NCI-H187 treated with DMSO at 0.1 percent for 48 hours (cell line): ENCODE measurements at places on chromosomes 12 and 14.

DNA sequence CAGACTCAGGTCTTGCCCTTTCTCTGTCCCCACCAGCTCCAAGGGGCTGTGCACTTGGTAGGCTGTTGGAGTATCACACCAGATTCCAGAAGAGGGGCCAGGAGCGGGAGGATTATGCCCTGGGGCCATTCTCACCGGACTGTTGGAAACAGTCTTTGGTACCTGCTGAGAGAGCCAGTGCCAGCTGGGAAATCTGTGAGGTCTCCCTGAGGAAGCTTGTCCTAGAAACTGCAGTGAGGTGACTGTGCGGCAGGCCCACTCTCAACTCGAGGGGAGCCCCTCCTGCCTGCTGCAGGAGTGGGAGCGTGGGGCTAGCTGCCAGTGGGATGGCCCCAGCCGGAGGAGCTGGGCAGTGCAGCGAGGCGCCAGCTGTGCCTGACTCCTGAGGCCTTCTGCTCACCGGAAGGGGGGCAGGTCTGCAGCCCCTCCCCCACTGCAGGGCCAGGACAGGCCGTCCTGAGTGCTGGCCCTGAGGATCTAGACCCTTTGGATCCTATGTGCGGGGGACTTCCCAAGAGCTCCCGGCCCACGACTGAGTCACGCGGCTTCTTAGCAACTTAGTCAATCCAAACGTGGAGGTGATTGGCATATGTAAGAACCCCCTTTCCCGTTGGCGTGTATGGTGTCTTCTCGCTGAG, 295.2 kb downstream of the CACNA1C start:
- no peak for DNase-seq

- no peak for DNase-seq
Measured at GRCh38 chr12:14275886-14276285, 89.6 kb upstream of the ATF7IP start.

GRCh38 chr12:3228552-3228951, 151.4 kb downstream of the TSPAN9 start:
- no peak for DNase-seq

DNA sequence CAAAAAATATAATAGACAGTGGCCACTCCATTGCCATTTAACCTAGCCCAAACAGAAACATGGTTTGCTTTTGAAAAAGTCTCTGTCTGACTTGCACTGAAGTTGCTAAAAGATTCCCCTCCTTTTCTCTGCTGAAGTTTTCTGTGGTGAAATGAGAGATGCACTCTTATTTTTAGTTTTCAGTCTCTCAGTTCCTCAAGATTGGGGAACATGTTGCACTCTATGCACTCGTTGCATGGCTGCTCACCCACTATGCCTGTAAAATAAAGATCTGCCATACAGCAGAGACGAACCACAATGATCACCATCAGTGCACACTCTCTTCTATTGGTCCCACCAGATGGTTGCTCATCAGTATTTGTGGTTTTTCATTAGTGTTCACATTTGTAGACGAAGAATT, 13.1 kb upstream of the DAAM1 start:
- DNase-seq = no peak

- DNase-seq = no peak
Measured at GRCh38 chr14:102272392-102272791, 32.6 kb downstream of the MOK start.

DNA sequence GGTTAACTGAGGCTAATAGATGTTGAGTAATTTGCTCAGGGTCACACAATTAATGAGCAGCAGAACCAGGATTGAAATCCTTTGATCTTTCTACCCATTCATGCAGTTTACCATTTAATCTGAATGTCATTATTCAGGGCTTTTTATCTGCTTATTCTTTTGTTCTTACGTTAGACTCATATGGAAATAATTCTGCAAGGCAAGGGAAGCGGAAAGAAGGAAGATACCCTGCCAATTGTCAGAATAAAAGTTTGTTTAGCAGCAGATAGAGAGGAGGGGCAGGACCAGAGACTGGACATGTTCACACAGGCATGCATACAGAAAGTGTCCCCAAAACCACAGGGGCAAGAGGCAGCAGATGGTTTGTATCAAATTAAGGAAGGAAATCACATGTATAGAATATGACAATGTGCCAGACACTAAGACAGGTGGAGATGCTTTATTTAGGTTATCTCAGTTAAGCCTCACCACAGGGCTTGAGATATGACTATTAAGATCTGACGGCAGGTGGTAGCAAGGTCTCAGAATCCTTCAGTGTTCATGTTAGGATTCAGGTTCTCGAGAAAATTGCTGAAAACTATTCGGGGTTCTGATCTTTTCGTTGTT, 29.8 kb downstream of the BRMS1L start:
- no peak for DNase-seq

DNA sequence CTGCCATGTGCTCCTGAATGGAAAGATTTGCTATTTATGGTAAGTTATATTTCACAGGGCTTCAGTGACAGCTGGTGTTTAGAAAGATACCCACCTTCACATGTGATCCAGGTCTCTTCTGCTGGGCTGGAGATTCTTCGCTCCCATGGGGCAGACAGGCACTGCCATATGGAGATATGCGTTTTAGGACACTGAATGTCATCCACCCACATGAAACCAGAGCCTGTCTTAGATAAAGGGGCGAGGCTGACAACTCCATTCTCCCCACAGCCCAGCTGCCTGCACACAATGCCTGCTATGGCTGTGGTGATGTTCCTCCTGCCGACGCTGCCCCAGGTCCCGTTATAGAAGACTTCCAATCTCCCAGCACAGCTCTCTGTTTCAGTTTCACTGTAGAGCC, 69.4 kb downstream of the ACSM4 start:
- DNase-seq = no peak

DNA sequence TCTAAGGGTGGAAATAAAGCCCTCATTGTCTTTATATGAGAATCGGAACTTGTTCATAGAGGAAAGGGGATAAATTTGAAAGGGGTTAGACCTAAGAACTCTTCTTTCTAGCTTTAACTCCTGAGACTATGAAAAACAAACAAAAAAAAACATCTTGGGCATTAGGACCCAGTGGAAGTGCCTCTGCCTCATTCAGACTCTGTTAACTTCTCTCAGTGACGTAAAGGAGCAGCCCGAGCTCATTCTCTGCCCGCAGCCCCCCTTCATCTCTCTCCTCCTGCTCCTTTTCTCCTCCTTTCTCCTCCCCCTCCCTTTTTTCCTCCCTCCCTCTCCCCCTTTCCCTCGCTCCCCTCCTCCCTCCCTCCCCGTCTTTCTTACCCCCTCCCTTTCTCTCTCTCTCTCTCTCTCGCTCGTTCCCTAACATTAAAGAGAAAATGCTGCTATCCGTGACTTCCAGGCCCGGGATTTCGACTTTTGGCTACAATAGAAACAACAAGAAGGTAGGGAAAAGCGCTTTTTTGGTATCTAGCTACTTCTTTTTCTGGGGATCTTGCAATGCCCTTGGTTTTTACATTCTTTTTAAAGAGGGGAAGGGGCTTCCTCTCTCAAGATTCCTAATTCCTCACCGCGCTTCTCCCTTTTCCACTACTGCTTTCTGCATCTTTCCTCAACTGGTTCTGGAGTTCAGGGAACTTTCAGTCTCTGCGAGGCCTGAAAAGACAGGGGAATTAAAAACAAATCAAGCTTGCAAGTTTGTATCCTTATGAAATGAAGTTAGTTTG, at the start of gene RBMS2:
TSS of gene RBMS2 (plus strand) at position 231 of the 782 bp plus-strand sequence. CDS start at position 435, 204 bp downstream.
- peak; percentile 50 for DNase-seq

DNA sequence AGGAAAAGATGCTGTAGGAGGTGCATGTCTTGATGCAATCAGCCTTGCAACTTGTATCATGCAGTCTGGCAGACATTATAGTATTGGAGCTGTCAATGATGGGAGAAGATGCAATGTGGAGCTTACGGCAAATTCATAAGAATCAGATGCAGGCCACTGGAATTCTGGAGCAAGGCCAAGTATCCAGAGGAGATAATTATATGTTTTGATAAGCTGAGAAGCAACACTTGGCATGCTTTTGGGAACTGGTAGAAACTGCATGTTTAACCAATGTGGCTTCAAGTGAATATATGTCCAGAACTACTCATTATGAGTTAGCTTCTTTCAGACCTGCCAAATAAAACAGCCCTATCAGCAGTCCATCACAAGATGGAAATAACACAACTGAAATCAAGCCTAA, 249.1 kb upstream of the PPFIA2 start:
- no peak for DNase-seq

DNA sequence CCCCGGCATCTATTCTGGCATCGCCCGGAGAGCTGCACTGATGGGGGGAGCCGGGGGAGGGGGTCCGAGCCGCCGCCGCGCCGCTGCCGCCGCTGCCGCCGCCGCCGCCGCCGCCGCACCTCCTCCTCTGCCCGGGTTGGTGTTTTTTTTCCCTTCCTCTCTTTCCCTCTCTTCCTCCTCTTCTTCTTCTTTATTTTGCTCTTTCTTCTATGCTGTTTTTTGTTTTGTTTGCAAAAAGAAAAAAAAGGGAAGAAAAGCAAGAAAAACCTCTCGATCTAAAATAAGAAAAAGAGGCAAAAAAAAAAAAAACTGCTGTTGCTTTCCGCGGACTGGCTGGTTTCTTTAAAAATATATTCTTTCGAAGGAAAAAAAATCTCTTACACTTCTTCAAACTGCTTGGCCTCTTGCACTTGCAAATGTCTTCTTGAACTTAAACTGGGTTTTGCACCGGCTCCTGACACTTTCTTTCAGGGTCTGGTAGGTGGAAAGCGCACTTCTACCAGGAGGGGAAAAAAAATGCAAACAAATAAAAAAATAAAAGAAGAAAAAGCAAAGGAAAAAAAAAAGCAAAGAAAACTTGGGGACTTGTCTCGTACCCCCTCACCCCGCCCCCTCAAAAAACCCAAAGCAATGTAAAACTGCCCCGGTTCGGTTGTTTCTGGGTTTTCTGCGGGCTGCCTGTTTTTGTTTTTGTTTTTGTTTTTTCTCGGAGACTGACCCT, 616 bp downstream of the BCL11B start:
- no peak for DNase-seq

- DNase-seq = no peak
Measured at GRCh38 chr14:20733684-20734429, 11.8 kb upstream of the EDDM3A start.

DNA sequence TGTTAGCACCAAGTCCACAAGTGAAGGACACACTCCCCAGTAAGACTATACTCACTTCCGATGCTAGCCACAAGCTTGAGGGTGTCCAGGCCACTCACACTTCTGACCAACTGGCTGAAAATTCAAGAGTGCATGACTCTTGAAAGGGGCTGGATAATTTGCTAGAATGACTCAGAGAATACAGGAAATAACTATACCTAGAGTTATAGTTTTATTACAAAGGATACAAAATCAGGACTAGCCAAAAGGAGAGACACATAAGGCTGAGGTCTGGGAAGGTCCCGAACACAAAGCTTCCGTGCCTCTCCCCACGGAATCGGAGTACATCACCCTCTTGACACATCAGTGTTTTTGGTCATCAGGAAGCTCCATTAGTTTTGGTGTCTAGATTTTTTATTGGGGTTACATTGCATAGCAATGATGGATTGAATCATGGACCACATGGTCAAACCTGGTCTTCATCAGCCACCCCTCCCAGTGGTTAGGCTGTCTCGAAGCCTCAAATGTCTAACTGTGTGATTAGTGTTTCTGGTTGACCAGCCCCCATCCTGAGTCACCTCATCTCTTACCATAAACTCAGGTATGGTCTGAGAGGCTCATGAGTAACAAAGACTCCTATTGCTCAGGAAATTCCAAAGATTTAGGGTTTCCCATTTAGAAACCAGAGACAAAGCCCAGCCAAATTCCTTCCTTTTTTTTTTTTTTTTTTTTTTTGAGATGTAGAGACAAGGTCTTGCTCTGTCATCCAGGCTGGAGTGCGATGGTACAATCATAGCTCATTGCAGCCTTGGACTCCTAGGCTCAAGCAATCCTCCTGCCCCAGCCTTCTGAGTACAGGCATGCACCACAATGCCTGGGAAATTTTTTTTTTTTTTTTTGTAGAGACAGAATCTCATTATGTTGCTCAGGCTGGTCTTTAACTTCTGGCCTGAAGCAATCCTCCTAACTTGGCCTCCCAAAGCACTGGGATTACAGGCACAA, 472.0 kb upstream of the TBX3 start:
- no peak for DNase-seq

- DNase-seq = no peak
Measured at GRCh38 chr12:57935331-57935730, 6.0 kb upstream of the ATP23 start.

DNA sequence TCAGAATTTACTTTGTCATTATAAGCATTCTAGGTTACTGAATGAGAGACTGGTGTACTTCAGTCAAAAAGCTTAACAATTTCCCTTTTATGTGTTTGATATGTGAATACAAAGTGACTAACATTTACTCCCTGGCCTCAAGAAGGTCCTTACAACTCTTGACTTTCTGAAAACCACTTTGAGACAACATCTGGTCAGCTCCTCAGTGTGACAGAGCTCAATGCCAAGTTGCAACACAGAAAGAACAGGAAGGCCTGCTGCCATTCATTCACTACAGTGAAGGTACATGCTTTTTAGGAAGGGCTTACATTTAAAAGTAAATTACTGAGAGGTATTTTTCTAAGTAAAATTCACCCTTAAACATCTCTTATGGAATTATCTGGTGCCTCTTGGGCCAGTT, 2.3 kb upstream of the NAA30 start:
- no peak for DNase-seq

GRCh38 chr12:54870617-54871016, 16.3 kb downstream of the MUCL1 start:
- no peak for DNase-seq

DNA sequence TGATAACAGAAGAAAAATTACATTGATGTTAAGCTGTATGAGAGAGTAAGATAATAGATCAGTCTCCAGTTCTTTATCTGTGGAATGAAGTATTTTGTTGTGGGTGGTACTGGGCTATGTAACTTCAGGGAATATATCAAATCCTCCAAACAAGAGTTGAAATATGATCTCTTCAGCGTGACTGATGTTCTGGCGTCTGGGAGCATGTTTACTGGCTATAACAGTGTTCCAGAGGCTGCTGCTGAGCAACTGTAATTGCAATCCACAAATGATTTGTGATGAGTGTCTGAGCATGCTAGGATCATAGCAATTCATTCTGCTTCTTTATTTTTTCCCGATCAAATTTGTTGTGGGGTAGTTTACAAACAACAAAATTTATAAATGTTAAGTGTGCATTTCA, 18.6 kb upstream of the CCDC198 start:
- no peak for DNase-seq

- no peak for DNase-seq
Measured at GRCh38 chr12:70330158-70330557, 35.9 kb upstream of the KCNMB4 start.

DNA sequence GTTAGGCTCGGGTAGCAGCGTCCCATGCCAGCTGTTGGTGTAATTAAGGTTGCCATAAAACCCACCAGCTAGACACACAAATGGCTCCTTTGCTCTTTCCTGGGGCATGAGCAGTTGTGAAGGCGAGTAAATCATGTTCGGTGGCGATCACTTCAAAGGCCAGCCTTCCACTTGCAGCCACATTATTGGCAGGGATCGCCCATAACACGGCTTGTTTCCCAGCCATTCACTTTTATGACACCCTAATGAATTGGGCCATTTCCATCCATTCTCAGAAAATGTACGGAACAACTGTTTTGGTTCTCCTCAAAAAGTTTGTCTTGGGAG, 63.4 kb downstream of the BEGAIN start:
- DNase-seq = no peak

GRCh38 chr12:80269803-80270552, 170.6 kb downstream of the OTOGL start:
- DNase-seq = peak; percentile 2
